ENCODE measurements at places on chromosomes 1 and 21. TPM values are rescaled to one million over a fixed set of nuclear protein-coding genes. Genes with fewer than 3 reads are reported as not detected.

DNA sequence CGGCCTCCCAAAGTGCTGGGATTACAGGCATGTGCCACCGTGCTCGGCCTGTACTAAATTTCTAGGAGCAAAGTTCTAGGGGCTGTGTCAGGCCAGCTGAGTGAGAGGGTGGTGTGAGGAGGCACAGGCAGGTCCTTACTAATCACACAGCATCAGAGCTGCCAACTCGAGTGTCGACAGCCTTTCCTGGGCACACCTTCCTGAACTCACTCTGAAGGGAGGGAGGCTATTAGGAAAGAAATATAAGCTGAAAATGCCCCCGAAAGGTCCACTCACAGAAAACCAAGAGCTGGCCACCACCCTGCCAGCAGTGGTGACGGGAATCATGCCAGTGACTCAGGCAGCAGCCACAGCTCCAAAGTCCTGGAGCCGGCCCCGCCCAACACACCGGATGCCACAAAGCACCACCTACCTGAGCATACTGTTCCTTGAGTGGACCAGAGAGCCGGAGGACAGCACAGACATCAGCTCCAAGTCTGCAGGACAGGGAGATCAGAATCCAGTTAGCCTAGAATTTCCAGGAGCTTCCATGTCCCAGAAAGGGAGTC, 4.5 kb downstream of the PMVK start:
- H3K27ac ChIP-seq, result no peak overlapping the region
- peaks cover 18% of the 10 kb centered on the region for H3K4me1 ChIP-seq
- no peak for DNase-seq
- H3K36me3 ChIP-seq, result peaks cover 23% of the 10 kb centered on the region
- no peaks in the 10 kb centered on the region for H3K27me3 ChIP-seq
- no peak overlapping the region for H3K4me3 ChIP-seq

DNA sequence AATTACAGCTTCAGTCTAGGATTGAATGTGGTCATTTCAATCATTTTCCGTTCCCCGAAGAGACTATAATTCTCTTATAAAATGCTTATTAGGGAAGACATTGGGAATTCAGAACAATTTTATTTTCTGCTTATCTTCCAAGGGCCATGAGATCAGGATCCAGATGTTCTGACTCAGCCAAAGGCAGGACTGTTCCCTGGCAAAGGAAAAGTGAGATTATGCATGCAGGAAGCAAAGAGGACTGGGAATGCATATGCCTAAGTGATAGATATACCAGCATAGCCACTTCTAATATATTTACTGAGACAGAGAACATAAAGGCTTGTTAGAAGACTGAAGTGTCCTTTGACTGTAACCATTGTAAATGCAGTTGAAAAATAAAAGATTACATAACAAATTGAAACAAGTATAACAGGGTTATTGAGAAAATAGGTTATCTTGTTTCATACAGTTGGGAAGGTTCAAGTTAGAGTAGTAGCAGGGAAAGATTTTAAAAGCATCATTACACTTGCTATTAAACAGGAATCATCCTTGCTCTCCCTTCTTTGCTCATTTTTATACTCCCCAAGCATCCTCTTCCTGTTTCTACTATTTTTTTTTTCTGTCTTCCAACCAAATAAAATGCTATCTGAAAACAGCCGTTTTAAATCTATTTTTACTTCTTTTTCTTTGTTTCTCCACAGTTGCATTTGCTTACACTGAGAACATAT, 439.6 kb upstream of the ADAMTS5 start:
- no peak overlapping the region for H3K4me3 ChIP-seq
- DNase-seq, result no peak
- no peak overlapping the region for H3K27ac ChIP-seq

The SLC19A2 gene
- total RNA-seq, result 4.4 TPM

DNA sequence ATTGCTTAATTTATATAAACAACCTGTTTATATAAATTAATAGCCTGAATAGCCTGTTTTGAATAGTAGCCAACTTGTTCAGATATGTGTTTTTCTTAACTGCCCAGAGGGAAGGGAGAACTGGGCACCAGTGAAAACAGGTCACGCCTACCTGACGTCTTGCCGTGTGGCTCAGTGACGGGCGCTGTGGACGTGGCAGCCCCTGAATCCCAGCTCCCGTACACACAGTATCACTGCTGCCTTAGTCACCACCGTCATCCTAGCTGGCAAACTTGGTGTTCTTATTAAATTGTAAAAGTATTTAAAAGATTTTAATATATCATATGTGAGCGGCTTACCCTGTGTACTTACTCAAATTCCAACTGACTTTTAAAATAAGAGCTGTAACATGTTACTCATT, 35.4 kb upstream of the TRAPPC10 start:
- H3K4me1 ChIP-seq, result peaks cover 9% of the 10 kb centered on the region
- no peaks in the 10 kb centered on the region for H3K27me3 ChIP-seq
- DNase-seq, result no peak
- H3K4me3 ChIP-seq, result no peak overlapping the region
- peaks cover 17% of the 10 kb centered on the region for H3K36me3 ChIP-seq

The ST6GALNAC5 gene
- not detected for total RNA-seq

DNA sequence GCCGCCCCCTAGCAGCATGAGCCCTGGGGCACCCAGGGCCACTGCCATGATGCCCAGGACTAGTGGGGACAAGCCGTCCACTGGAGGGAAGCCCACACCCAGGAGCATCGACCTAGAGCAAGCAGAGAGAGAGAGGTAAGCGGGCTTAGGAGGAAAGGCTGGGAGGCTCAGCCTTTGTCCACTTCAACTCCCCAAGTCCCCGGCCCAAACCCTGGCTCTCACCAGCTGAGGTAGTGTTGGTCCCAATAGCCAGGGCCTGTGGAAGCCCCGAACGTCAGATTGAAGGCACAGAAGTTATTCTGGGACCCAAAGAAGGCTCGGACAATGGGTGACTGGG, 2.4 kb downstream of the GLMP start:
- peaks cover 9% of the 10 kb centered on the region for H3K36me3 ChIP-seq
- no peak for DNase-seq
- no peak overlapping the region for H3K27ac ChIP-seq
- no peak overlapping the region for H3K4me3 ChIP-seq
- H3K4me1 ChIP-seq, result peaks cover 16% of the 10 kb centered on the region

The CLCNKA gene
- total RNA-seq, result not detected

The SPRR2A gene
- total RNA-seq, result not detected

Data from activated CD4-positive, alpha-beta T cell treated with anti-CD3 and anti-CD28 coated beads for 36 hours (primary cell).